ENCODE measurements at places on chromosomes 11 and 22. TPM values are rescaled to one million over a fixed set of nuclear protein-coding genes. Genes with fewer than 3 reads are reported as not detected.

DNA sequence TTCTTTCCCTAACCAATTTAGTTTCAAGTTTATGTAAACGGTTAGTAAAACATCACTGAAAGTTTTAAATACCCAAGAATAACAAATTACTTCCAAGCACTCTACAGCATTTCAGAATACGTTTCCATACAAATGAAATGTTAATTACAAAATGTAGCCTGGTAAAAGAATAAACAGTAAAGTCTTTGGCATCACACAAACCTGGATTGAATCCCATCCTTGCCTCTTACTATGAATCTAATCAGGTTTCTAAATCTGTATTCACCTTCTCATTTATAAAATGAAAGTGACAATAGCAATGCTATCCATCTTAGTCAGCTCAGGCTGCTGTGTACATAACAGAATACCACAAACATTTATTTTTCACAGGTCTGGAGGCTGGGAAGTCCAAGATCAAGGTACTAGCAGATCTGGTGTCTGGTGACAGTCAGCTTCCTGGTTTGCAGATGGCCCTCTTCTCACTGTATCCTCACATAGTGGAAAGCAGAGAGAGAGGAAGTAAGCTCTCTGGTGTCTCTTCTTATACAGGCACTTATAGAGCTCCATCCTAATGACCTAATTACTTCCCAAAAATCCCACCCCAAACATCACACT lies 19.2 kb downstream of the FAM168A start:
- no peak for DNase-seq

The SLC36A4 gene
- total RNA-seq, result 7.0 TPM

The PRPF19 gene
- 250 TPM for total RNA-seq

- DNase-seq, result no peak
Observed at GRCh38 chr11:11380883-11381282, 27.8 kb upstream of the CSNK2A3 start.

DNA sequence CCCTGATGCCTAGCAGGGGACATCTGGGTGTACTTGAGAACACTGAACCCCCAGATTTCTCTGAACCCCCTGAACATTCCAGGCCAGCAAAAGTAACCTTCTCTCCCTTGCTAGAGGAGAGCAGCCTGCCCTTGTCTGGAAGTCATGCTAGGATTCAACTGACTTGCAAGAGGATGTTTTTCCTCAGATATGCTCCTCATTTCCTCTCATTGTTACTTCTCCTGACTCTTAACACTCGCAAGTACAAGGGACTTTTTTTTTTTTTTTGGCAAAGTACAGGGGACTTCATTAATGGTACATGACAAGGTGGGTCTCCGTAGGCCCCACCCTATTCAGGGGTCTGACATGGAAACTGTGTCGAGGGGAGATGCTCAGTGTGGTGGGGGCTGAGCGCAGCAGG lies 6.3 kb upstream of the MCHR1 start:
- DNase-seq, result no peak

The EMID1 gene
- total RNA-seq, result 0.60 TPM

- DNase-seq, result peak; percentile 31
Observed at GRCh38 chr11:32829680-32830412, at the start of gene PRRG4. TSS of gene PRRG4 (plus strand) at chr11:32829927. CDS start at chr11:32830530, 603 bp downstream.

The SCARF2 gene
- 46.0 TPM for total RNA-seq

- DNase-seq, result no peak
Observed at GRCh38 chr11:34613015-34613414, 7.9 kb upstream of the EHF start.

- DNase-seq, result peak; percentile 18
Observed at GRCh38 chr11:17790453-17790852, 55.9 kb downstream of the KCNC1 start.

DNA sequence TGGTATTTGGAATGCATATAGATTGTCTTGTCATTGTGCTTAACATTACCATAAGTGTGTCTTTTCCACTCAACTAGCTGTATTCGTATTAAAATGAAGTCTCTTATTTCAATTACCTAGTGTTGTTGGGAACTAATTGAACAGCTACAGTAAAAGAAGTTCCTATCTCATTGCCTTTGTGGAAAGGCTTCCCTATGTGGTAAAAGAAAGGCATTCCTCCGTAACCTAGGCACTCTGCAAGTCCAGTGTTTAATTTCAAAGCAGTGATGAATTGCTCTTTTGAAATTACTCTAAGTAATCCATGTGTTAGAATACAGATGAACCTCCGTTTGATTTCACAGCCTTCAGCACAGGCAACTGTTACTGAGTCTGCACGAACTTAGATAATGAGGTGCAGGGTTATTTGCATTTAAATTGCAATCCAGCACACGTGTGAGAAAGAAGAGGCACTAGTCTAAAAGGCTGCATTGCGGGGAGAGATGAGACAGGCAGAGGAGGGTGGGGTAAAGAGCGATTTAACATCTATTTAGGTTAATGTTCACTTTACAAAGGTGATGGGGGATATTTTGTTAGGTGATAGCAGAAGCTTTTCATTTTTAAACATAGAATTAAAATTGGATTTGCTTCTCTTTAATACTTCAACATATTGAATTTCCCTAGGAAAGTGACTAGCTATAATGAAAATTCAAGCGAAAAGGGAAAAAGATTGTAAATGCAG lies 25.0 kb upstream of the CRTAM start:
- DNase-seq, result no peak

The TMEM191B gene
- total RNA-seq, result 0.10 TPM

The MACROD1 gene
- 19.9 TPM for total RNA-seq

The CLDN5 gene
- not detected for total RNA-seq

DNA sequence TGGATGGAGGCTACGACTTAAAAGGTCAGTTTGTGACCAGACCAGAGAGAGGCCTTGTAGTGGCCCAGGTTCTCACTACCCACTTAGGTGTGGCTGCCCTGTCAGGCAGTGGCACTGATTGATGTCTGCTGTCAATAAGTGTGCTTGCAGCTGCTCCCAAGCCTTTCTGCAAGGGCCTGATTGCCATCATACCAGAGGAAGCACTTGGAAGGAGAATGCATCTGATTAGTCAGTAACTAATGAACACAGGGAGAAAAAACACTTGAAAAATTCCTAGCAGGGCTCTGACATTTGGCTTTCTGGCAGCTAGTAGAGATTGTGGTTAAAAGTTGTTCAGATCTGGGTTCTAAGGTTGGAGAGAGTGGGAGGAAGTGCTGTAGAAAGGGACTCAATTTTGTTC lies 107.5 kb downstream of the NAV2 start:
- peak; percentile 7 for DNase-seq

DNA sequence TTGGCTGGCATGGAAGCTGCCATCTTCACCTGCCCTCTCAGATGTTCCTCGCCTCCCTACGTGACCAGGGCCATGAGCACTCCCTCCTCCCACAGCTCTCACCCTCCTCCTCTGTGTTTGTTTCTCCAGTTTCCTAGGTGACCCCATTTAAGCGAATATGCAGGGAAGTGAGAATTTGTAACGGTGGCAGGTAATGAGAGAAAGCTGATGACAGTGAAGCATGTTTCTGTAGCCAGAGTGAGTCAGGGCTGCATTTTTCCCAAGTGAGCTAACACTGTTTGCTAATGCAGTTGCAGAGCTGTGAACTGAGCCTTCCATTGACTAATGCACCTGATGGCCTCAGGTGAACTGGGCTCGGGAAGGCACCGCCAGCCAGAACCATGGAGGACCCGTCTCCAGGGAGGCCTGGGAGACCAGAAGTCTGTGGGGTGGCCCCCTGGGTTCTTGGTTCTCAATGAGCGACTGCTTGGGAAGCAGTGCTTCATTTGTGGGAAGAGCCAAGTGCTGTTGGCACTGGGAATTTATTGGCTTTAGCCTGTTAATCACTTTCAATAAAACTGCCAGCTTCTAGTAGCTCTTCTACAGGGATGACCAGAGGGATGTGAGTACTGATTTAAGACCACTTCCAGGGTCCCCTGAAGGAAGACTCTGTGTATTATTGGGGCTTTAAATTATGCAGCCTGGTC lies 64.5 kb downstream of the BARX2 start:
- DNase-seq, result peak; percentile 23

DNA sequence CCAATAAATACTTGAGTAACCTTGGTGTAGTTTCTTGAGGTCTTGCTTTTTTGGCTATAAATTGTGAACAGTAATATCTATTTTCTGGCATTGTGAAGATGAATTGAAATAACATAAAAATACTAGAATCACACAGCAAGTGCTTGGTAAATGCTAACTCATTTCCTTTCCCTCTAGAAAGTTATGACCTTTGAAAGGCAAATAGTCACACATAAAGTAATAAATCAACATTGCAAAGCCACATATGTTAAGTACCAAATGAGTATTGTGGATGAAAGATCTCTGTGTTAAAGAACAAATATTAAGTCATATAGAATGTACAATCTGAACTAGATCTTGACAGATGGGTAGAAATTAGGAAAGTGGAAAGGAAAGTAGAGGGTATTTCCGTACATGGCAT lies 559.6 kb upstream of the CCDC90B start:
- no peak for DNase-seq

DNA sequence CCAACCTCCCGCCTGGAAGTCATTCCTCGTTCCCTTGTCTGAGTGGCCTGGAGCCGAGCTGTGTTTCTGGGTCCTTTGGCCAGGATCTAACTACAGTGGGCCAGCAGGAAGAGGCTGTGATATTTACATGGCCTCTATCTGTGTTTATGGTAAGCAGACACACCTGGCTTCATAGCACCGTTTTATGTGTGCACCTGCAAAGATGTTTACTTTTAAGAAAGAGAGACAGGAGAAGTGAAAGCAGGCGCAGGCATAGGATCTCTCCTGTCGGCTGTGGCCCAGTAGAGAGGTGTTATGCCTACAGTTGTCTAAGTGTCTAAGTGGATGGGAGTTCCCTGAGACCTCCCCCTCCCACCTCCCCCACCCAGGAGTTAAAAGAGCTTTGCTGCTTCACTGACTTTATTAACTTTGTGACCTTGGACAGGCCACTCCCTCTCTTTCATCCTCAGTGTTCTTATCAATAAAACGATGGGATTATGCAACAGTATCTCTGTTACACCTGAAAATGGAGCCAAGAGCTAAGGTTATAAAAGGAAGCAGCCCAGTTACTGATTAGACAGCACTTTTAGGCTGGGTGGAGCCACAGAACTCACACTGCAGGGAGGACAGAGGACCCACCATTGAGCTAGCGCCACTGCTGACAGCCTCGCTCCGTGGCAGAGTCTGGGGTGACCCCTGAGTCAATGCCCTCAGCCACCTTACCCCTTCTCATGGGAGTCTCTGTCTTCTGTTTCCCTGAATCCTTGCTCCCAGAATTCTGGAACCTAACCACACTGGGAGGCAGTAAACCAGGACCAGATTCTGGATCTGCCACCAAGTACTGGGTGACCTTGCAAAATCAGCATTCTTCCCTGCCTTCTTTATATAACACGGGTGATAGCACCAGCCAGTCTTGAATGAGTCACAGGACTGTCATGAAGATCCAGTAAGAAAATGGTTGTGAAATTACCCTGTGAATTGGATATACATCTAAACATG lies 22.0 kb downstream of the ST14 start:
- DNase-seq, result peak; percentile 50
